ENCODE measurements at places on chromosomes 4 and X.

DNA sequence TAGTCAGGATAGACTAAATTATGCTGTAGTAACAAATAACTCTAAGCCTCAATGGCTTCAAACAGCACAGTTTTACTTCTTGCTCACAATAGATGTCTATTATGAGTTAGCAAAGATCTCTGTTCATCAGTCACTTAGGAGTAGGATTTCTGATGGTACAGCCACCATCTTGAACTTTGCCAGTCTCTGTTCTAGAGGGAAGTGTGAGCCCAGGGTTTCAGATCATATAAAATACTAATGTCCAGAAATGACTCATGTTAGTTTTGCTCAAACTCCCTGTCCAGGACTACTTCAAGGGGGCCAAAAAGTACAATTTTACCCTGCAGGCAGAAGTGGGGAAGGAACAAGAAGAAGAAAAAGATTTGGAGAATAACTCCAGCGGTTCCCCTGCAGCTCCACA, 77.1 kb upstream of the LSM6 start:
- no peak for DNase-seq

DNA sequence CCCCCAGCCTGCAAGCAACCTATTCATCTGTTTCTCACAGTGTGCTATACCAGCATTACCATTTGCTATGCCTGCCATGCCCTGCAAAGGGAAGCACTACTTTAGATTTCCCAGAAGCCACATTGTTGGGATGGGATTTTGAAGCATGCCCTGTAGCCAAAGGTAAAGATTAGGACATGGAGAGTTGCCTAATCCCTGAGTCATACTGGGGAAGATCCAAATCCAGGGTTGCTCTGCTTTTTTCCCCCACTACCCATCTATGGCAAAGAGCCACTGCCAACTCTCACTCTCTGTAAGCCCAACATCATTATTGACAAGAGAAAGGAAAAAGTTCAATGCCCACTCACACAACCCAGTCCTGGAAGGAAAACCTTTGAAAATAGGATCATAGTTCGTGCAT, 36.7 kb upstream of the TMEM164 start:
- DNase-seq, result no peak

GRCh38 chrX:45807572-45808425, 607.1 kb upstream of the DIPK2B start:
- DNase-seq, result no peak

GRCh38 chrX:13194291-13195103, 125.4 kb downstream of the ATXN3L start:
- DNase-seq, result no peak

DNA sequence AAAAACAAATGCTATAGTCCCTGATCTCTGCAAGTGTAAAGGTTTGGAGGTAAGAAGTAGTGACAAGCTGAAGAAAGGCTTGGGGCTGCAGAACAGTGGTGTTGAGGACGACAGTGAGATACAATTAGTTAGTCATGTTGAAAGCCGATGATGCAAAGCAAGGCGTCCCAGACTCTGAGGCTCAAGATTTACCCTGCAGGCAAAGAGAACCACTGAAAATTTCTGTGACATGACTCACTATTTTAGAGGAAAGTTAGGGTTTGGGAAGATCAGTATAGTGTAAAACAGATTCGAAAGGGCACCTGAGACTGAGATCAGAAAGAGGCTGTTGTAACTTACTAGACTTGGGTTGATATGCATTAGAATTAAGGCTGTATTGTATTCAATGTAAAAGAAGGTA, 281.3 kb upstream of the FTHL17 start:
- DNase-seq, result no peak

- no peak for DNase-seq
Observed at GRCh38 chrX:30643313-30643821, 9.9 kb upstream of the GK start.

- DNase-seq, result no peak
Observed at GRCh38 chr4:140343303-140343702, 30.1 kb upstream of the SCOC start.

DNA sequence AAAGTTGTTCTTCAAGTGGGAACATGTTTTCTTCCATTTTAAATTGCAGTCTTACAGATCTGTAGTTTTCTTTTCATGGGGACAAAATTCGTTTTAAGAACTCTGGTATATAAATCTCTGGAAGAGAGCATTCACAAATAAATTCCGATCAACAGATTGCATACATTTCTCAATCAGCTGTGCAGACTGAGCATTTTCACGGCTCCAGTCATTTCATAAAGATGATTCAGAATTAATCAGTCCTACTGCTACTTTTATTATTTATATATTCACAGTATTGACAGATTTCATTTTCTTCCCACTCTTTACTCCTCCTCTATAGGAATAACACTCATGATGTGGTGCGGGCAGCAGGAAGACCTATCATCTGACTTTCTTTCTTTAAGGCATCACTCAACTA, 534.9 kb upstream of the FTHL17 start:
- no peak for DNase-seq

- DNase-seq, result no peak
Observed at GRCh38 chr4:8744083-8744805, 127.4 kb downstream of the HMX1 start.

GRCh38 chr4:32662803-32663202, 1942.6 kb downstream of the PCDH7 start:
- no peak for DNase-seq

DNA sequence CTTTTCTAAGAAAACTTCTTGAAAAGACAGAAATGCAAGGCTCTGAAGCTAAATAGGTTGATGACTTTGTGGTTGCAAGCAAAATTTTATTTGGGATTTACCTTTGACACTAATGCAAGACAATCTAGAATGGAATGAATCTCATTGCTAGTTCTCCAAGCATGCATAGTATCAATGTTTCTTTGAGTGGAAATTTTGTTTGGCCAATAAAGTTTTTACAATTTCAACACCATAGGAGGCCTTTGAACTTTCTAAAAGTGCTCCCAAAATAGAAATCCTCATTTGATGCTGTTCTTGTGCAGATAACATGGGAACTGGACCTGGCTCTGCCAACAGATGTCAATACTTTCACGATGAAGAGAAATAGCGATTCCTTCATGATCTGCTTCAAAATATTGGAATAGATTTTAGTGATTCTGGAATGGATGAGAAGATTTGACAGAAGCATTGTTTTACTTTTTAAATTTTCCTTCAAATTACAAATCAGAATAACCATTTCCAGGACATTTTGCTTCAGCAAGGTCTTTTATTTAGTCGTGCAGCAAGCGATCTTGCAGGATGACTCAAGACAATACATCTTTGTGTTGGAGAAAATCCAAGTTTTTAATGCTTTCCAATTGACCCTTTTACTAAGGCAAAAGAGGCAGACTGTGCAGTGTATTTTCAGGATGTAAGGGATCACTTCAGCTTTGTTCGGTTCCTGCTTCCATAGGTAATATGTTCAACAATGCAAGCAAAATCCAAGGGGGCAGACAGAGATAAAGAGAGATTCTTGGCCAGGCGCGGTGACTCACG, 51.7 kb upstream of the OTUD4 start:
- no peak for DNase-seq

- no peak for DNase-seq
Observed at GRCh38 chr4:110621328-110621812, 1.5 kb downstream of the PITX2 start.

- no peak for DNase-seq
Observed at GRCh38 chr4:1232661-1233621, 16.0 kb downstream of the CTBP1 start.

- no peak for DNase-seq
Observed at GRCh38 chrX:117969328-117969727, 147.3 kb downstream of the KLHL13 start.

DNA sequence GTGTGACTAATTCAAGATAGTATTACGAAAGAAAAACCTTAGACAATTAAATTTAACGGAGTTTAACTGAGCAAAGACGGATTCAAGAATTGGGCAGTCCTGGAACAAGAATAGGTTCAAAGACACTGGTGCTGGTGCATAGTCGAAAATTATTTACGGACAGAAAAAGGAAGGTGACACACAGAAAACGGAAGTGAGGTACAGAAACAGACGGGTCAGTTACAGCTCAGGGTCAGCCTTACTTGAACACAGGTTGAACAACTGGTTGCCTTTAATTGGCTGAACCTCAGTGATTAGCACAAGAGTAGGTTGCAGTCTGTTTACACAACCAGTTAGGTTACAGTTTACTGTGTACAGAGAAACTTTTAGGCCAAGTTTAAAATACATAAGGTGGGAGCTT, 31.5 kb downstream of the KLHL8 start:
- DNase-seq, result no peak

GRCh38 chrX:150262456-150262855, 100.7 kb upstream of the MAMLD1 start:
- DNase-seq, result no peak

DNA sequence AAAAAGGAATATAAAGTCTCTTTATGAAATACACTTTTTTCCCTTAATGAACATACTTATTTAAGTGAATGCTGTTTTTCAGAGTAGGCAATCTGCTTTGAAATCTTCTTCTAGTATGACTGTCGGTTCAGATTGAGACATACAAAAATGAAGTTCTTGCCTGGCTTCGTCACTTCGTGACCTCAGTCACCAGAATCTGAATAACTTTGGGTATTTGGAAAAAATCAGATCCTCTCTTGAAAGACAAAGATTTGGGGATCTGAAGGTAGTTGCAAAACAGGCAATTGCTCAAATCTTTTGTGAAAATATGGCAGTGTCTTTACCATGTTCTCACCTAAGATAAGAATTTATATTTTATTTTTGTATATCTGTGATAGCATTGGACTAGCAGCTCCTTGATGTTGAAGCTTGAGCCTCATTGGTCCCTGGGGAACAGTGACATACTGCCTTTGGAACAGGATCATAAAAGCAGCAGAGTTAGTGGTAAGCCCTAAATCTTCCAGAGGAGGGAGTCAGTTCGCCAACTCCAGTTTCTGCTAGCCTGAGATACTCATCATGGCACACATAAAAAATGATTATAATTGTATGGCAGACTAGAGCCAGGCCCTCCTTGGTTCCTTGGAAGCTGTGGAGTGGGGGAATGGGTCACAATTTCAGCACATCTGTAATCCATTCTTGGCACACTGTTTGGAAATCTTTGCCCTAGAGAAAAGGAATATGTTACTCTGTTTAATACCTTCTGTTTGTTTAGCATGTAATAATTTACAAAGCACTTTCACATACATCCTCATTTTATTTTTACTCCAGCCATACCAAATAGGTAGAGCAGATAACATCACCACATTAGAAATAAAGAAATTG, 5.0 kb downstream of the ARFIP1 start:
- no peak for DNase-seq

GRCh38 chr4:3332498-3332897, 39.7 kb downstream of the RGS12 start:
- DNase-seq, result no peak

DNA sequence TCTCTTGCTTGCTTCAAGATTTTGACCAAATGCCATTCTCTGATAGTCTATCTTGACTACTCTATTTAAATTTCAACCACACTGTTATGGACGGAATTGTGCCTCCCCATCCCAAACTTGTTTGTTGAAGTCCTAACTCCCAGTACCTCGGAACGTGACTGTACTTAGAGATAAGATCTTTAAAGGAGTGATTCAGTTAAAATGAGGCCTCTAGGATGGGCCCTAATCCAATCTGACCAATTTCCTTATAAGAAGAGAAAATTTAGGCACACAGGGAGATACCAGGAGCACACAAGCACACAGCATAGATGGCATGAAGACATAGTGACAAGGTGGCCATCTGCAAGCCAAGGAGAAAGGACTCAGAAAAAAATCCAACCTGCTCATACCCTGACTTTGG, 269.9 kb downstream of the KCNIP4 start:
- DNase-seq, result no peak

GRCh38 chr4:76489686-76490161, 54.7 kb downstream of the SHROOM3 start:
- no peak for DNase-seq

DNA sequence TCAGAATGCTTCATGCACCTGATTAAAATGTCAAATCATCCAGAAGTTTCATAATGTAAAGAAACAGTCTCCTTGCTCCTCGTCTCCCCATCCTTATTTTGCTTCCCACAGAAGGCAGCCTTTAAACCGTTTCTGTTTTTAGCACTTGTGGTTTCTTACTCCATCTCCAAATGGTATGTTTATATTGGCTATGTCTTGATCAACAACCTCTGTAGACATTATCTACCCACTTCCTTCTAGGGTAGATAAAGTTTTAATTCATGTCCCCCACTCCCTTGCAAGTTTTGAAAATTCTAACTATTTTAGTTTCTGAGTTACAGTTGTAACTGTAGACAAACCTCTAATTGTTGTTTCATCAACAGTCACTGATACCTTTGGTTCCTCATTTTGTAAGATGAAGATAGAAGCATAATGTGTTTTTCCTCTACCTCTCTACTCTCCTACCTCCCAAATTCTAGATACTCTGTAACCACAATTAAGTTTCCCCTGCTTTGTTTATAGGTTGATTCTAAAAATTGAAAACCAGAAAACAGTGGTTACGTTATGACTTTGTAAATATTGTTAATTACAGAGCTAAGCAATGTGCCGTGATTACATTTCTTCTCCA, 291.7 kb upstream of the GATB start:
- DNase-seq, result no peak

- no peak for DNase-seq
Observed at GRCh38 chr4:38311495-38312126, 351.4 kb downstream of the PTTG2 start.

DNA sequence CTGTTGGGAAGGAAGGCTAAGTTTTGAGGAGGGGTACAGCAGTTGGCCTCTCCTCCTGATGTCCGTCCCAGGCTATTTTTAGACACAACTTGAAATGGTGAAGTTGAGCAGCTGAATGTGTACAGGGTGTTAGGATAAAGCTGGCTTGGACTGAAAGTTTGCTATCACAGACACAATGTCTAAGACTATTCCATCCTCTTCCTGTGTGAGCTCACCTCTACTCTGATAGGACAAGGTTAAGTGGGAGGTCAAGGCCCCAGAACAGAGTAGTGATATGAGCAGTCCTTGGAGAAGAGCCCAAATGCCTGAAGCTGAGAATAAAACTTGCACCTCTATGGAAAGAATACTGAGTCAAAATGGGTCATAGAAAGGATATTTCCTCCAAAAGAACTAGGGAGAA, 4.1 kb downstream of the ATP1B4 start:
- DNase-seq, result no peak

GRCh38 chrX:117291760-117292159, 824.9 kb downstream of the KLHL13 start:
- DNase-seq, result no peak

GRCh38 chr4:137967480-137968190, 274.5 kb downstream of the SLC7A11 start:
- DNase-seq, result no peak

DNA sequence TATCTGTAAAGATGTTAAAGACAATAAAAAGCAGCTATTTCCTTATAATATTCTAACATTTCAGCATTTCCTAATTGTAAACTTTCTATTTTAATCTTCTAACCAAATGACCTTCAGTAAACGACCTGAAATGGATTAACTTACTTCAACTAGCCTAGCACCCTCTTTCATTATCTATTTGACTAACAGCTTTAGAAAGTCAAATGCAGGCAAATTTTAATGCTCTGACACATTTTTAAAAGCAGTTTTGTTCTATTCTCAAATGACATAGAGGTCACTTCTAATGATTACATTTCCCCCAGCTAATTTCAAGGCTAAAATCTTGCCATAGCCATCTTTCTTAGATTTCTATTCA, 41.9 kb downstream of the SLC7A11 start:
- no peak for DNase-seq

All from putamen (tissue), 1 donor.